KBM-7 (cell line): ENCODE measurements at places on chromosomes 6 and 20.

GRCh38 chr6:41073968-41074691, 1.4 kb downstream of the NFYA start:
- DNase-seq: peak; percentile 57

- DNase-seq: no peak
These were observed 15.7 kb downstream of the BRD2 start for GRCh38 chr6:32983964-32984621.

- peak; percentile 67 for DNase-seq
These were observed 4.4 kb upstream of the IBTK start for GRCh38 chr6:82251942-82252341.

DNA sequence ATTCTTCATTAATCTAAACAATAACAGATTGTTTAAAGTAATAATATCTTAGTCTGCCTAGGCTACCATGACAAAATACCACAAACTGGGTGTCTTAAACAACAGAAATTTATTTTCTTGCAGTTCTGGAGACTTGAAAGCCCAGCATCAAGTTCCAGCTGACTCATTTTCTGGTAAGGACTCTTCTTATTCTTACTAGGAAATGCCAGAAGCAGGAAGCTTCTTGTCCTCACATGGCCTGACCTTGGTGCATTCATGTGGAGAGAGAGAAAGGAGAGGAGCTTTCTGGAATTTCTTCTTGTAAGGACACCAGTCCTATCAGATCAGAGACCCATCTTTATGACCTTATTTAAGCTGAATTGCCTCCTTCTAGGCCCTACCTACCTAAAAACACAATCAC, 110.5 kb downstream of the ANKRD60 start:
- DNase-seq: no peak

DNA sequence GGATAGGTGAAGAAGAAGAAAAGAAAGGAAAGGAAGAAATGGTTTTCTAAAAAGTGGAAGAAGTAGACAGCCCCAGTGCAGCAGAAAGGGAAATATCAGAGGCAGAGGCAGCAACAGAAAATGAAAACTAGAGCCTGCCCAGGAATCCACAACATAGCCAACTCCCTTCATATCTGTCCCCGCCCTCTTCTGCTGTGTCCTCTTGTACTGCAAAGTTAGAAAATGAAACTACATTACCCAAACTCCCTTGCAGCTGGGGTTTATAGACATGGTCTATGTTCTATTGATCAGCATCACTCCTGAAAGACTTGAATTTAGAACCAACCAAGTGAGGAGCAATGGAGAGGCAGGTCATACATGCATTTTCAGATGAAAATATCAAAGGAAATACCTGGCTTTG, 200.5 kb upstream of the PHACTR1 start:
- no peak for DNase-seq

GRCh38 chr6:34246563-34247391, 2.0 kb downstream of the SMIM29 start:
- peak; percentile 62 for DNase-seq

DNA sequence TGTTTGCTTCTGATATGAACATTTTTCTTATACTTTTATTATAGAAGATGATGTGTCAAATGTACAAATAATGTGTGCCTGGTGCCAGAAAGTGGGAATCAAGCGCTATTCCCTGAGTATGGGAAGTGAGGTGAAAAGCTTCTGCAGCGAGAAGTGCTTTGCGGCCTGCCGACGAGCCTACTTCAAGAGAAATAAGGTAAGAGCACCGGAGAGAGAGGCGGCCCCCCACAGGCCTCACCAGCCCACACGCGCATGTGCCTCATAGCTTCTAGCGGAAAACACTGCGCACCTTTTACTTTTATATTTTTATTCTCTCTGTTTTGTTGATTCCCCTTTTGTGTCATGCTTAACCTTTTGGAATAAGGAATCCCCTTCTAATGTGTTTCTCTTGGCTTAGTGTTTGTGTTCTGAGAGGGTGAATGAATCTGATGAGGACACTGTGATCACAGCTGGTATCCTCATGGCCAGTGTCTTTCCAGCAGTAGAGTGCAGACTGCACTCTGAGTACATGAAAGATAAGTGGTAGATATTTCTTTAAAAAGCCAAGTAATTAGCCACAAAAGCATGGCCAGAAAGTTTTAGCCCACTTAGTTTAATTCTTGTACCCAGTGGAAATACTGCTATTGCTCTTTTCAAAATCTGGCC, 43.6 kb downstream of the SOBP start:
- no peak for DNase-seq

- no peak for DNase-seq
These were observed 38.1 kb downstream of the JARID2 start for GRCh38 chr6:15283986-15284361.

- DNase-seq: no peak
These were observed 8.3 kb downstream of the POM121L2 start for GRCh38 chr6:27303613-27304272.

DNA sequence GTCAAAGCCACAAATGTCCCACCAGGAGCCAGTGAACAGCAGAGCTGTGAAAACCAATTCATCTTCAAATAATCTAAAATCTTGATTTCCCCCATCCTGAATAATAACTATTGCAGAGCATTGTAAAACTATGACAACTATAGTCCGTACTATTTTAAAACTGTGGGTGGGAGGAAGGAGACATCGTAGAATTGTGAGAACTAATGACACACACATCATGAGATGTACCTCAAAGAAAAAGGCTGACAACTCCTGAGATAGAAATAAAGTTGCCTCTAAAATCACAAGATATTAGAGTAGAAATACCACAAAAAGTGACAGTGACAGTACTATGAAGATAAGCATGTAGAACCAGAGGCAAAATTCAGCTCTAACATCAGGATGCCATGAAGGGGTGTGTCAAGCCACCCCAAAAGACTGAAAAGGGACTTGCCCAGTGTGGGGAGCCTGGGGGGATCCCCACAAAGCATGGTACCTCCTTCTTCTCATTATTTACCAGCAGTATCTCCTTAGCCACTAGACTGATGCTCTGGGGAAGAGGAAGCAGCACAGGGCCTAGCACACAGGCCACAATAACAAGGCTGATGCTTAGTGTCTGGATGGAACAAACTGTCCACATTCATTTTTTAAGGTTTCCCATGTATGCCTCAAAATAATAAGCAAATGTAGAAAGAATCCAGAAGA, 13.4 kb downstream of the NAPB start:
- DNase-seq: no peak

GRCh38 chr20:62123450-62124118, 1.3 kb downstream of the LSM14B start:
- peak; percentile 38 for DNase-seq

DNA sequence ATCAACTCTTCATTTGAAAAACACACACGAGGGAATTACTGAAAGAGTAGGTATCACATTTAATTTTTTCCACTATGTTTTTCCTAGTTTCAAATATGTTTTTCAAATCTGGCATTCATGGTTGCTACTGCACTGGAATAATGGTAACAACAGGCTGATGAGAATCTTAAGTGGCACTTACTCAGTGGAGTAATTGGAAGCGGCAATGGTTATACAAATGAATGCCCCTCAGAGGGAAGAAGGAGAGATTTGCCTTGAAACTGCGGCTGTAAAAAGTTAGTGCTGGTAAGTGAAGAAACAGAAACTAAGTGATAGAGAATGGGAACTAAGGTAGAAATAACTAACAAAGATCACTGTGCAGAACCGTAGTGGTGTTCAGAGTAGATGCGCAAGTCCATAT, 41.0 kb upstream of the PDE7B start:
- DNase-seq: no peak

- no peak for DNase-seq
These were observed 96.7 kb downstream of the BMP5 start for GRCh38 chr6:55778705-55779104.

DNA sequence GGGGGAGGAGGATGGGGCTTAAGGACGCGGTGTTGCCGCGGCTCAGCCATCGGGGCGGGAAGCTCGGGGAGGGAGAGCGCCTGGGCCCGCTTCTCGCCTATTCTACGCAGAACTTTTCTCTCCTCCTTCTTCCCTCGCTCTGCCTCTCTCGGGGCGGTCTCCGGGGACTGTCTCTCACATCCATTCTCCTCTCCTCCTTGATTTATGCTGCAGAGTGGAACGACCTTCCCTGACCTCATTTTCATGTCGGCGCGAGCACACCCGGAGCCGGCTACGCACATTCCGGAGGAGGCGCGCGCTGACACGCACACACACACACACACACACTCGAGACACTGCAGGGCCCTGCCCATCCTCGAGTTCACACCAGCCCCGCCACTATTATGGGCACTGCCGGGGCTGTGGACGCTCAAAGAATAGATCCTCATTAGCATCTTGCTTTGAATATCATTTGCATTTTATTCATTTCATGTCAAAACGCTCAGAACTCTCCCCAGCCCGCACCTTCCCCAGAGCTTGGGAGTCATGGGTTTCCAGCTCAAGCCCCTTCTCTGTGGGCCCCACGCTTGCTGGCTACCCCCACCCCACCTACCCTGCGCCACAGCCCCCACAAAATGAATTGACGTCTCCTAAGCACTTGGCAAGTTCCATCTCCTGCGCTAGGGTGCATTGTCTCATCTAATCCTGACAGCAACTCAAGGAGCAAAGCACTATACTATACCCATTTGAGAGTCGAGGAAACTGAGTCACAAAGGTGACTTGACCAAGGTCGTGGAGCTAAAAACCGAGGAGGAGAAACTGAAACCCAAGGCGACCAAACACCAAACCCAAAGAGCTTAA, 36.8 kb downstream of the NCR2 start:
- DNase-seq: peak; percentile 32

- no peak for DNase-seq
These were observed 24.0 kb upstream of the ZMYND8 start for GRCh38 chr20:47380481-47380880.

- DNase-seq: peak; percentile 89
These were observed 2.7 kb upstream of the EEF1A1 start for GRCh38 chr6:73523434-73524123.

DNA sequence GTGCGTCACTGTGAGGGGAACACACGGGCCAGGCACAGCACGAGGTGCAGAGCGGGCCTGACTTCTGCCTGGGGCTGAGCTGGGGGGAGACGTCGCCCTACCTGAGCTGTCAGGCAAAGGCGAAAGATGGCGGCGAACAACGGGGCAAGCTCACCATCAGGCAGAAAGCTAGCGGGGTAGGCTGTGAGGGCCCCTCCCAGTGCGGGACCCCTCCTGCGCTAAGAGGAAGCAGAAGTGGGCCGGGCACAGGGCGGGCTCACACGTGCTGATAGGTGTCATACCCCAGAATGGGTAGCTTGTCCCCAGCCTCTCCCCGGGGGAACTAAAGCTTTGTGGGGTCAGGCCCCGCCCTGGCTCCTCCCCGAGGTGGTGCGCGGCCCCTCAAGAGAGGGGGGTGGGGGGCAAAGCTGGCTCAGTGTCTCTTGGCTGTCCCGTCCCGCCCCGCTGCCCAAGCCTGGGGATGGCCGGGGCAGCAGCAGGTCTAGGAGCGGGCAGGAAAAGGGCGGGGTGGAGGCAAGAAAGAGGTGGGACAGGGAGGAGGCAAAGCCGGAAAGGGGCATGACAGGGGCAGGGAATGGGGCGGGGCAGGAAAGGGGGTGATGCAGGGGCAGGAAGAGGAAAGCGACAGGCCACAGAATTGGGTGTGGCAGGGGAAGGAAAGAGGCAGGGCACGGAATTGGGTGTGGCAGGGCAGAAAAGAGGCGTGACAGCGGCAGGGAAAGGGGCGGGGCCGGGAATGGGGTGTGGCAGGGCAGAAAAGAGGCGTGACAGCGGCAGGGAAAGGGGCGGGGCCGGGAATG, 14.7 kb downstream of the UCKL1 start:
- DNase-seq: peak; percentile 71

- DNase-seq: no peak
These were observed 715.8 kb upstream of the HS3ST5 start for GRCh38 chr6:115058414-115059211.

DNA sequence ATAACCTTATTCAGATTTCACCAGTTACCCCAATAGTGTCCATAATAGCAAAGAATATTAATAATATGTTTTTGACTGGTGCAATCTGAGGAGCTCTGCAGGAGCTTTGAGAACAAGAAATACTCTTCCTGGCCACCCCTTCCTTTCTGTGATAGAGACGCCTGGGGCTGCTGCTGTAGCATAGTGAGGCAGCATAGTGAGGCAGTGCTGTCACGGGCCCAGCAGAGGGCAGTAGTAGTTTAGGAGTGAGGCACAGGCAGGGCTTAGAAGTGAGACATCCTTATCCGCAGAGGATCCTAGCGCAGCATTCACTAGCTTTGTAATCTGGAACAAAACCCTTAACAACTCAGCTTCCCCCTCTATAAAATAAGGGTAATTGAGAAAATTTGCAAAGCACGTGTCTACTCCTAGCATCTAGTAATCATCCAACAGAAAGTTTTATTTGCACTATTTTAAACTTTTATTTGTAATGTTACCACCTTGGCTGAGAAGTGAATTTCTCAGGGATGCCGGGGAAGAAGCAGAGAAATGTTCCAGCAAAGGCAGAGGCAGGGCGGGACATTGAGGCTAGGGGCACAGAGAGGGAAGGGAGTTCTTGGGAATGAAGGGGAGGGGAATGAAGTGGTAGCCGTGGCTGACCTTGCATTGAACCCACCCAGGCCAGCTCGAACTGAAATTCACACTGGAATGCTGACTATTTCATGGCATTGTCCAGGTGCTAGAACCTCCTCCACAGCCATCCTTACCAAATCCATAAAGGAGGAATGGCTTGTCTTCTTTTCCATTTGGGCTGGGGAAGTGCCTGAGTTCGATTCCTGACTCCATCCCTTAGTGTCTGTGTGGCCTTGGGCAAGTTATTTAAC, 78.8 kb downstream of the CDS2 start:
- DNase-seq: peak; percentile 88

DNA sequence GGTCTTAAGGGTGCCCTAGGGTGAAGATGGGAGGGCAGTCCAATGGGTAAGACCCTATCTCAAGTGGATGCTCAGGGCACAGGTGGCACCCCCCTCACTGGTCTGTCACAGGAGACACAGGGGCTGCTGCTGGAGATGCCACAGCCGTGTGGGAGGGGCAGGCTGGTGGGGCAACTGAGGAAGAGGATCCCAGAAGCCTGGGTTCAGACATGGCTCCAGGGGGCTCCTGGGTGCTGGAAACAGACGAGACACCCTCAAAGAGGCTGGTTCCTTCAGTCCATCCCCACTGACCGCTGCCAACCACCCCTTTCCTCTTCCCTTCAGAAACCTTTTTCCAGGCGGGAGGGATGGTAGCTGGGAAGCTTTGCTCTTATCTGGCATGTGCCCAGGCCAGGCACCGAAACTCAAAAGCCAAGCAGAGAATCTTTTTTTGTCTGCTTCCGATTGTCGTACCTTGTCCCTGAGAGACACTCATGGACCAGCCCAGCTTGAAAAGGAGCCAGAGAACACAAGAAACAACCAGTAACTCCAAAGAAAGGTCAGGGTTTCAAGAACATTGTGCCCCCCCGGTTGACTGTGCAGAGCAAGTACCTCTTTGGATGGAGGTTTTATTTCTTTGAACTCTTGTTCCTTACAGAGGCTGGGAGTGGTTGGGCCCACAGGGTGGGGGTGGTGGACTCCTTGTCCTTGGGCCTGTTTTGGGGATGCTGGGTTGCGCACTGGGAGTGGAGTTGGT, 28.5 kb upstream of the EMILIN3 start:
- no peak for DNase-seq
